Substantia nigra (tissue), 51 donors: ENCODE measurements at places on chromosomes 3 and 15.
A peak's percentile ranks its signal among the peaks of the same experiment; 100 is the strongest.

- no peak for DNase-seq
Measured at GRCh38 chr3:179181021-179181472, 32.9 kb downstream of the PIK3CA start.

GRCh38 chr3:54047568-54047967 lies 74.8 kb upstream of the CACNA2D3 start:
- no peak for DNase-seq

GRCh38 chr3:179544981-179545645 lies 17.6 kb upstream of the ACTL6A start:
- DNase-seq = no peak

DNA sequence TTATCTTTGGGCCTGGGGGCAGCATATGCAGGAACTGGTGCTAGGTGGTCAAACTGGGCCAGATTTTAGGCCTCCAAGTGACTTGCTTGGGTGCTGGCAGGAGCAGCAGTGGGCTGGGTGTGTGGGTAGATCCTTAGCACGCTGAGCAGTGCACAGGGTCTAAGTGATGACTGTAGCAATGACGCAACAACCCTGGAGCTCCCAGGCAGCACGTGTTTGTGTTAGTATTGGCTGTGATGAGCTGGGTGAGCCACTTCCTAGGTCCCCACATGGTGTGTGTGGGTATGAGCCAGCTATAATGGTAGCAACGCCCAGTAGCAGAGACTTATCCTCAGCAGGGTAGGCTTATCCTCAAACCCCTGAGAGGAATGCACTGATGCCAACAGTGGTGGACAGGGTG lies 570.6 kb upstream of the ROBO1 start:
- DNase-seq = no peak

- peak; percentile 54 for DNase-seq
Measured at GRCh38 chr15:43514241-43515057, 3.0 kb upstream of the MAP1A start.

DNA sequence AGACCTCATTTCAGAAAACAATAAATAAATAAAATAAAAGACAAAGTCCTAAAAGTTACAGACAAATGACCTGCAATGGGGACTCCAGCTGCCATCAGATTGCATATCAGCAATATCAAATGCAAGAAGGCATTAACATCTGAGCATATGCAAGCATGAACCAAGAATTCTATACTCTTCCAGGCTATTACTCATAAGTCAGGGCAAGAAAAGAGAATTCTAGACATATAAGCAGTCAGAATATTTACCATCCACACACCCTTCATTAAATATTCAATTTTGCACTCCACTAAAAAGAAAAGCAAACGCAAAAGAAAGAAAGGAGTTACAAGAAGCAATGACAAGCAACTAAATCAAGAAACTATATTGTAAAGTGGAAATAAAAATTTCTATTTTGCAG lies 21.1 kb downstream of the PLA2G4F start:
- DNase-seq = no peak

DNA sequence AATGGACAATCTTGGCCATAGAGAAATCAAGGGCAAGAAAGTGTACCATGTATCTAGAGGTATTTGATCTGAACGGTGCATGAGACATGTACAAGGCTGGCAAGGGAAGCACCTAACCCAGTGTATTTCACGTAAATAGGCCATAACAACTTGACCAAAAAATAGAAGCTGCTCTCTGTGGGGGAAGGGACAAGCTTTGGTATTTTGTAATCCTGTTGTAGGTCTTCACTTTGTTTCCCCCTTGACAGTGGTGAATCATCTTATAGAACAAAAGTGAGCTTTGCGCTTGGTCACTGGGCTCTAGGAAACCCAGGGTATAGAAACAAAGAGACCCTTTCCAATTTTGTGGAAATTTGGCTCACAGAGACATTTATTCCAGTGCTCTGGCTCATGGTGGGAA lies 21.0 kb downstream of the LARS2 start:
- DNase-seq = no peak

DNA sequence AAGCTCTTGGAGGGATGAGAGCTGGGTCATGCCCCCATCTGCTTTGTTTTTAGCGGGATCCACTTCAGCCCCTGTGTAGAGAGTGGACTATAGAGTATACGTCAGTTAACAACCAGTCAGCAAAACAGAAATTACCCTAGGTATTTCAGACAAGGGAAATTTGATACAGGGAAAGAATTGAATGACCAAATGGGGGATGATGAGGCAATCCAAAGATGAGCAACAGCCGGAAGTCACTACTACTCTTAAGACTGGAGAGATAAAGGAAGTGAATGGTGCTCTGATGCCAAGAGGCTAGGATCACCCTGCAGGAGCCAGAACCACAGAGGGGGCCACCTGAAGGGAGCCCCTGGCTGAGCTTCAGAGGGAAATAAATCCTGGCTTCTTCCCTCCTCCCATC lies 1.7 kb upstream of the GPR62 start:
- no peak for DNase-seq

GRCh38 chr3:184601576-184602371 lies 40.2 kb downstream of the EPHB3 start:
- no peak for DNase-seq

DNA sequence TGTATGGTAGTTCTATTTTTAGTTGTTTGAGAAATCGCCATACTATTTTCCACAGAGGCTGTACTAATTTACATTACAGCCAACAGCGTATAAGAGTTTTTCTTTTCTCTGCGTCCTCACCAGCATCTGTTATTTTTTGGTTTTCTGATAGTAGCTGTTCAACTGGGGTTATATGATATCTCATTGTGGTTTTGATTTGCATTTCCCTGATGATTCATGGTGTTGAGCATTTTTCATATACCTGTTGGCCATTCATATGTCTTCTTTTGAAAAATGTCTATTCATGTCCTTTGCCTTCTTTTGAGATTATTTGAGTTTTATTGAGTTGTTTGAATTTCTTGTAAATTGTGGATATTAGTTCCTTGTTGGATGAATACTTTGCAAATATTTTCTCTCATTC lies 114.6 kb downstream of the LRRK1 start:
- no peak for DNase-seq

GRCh38 chr15:100667405-100668347 lies 65.3 kb downstream of the ASB7 start:
- no peak for DNase-seq

- DNase-seq = no peak
Measured at GRCh38 chr15:25596644-25597562, 158.1 kb upstream of the UBE3A start.

- no peak for DNase-seq
Measured at GRCh38 chr3:172680684-172681083, 30.2 kb downstream of the NCEH1 start.

DNA sequence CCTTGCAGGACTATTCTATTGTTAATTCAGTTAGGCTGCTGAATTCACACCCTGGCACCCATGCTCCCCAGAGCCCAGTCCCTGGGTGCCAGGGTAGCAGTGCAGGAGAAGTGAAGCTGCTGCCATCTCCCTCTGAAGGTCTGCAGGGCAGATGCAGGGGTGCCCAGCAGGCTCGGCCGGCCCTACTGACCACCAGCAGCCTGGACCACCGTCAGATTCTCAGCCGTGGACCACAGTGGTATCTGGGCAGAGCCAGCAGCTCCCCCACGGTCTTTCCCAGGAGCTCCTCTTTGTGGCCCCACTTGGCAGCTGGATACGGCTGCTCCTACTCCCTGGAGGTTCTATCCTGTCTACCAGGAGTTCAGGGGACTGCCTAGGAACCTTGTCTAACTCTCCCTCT lies 46.8 kb downstream of the ALDH1L1 start:
- no peak for DNase-seq

GRCh38 chr3:58383476-58383875 lies 50.2 kb downstream of the PDHB start:
- no peak for DNase-seq

GRCh38 chr15:51647128-51647562 lies 24.6 kb upstream of the DMXL2 start:
- DNase-seq = no peak

GRCh38 chr15:22866079-22866478 lies 27.6 kb downstream of the NIPA2 start:
- no peak for DNase-seq

DNA sequence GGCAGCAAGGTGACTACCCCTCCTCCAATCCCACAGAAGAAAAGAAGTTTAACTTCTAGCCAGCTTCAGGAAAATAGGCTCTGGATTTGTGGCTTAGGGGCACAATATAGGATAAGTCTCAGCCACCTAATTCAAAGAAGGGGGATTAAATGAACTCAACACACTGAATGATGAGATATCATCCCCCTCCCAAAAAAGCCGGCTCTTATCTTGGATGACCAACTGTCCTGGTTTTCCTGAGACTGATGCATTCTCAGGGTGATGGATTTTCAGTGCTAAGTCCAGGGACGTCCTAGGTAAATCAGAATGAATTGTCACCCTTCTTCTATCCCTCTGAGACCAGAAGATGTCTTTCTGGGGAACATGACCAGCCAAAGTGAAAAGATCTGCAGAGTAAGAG lies 487.0 kb upstream of the PROK2 start:
- DNase-seq = no peak

DNA sequence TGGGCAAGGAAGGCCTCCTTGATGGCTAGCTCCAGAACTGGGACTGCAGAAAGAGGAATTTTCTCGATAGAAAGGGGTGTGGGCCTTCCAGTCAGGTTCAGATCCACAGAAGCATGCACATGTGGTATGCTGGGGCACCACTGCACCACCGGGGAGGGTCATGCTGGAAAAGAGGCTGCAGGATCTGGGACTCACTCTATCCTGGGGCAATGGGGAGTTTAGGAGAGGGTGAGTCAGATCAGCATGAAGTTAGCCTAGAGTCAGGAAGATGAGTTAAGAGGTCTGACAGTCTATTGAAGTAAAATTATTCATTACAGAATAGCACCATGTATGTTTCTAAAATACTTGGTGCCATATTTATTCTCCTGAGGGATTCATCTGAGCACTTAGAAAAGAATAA lies 130.2 kb upstream of the TOPAZ1 start:
- DNase-seq = no peak

GRCh38 chr3:187112934-187113793 lies 26.1 kb downstream of the RPL39L start:
- no peak for DNase-seq

GRCh38 chr3:78287085-78287484 lies 1247.2 kb downstream of the ROBO2 start:
- no peak for DNase-seq

GRCh38 chr15:89823836-89824606 lies 9.4 kb upstream of the ANPEP start:
- no peak for DNase-seq
